Hematopoietic multipotent progenitor cell (in vitro differentiated cells): ENCODE measurements at places on chromosomes 6 and 20.

GRCh38 chr6:161924516-161925116 is 650.8 kb upstream of the AGPAT4 start:
- no peak for DNase-seq

DNA sequence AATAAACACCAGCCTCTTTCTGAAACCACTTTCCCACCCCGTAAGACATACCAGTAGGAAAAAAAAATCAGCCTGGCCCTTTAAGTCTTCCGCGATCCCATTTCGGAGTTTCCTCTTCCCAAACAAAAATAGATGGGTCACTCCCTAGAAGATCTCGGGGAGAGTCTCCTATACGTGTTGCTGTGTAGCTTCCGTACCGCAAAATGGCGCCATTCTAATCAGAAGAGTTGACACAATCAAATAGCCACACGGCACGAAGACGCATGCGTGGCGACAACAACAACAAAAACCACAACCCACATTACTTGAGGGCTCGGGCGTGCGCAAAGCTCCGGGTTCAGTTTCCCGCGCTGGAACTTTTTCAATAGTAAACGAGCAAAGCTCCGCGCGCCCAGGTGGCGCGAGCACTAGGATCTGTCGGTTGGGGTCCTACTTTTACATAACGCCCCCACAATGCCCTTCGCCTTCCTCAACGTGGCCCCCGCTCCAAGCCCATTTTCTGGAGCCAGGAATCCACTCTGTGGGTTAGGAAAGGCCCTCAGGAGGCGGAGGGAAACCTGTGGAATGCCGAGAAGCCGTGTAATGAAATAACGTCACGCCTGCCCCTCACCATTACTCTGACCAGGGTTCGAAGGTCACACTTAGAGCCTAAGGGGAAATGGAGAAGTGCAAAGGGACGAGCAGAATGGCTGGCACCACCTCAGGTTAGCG is at the start of gene GPANK1:
GPANK1 (minus strand) TSS at position 208 of the 711 bp plus-strand sequence. CDS start 519 bp downstream, outside the sequence.
- peak; percentile 84 for DNase-seq

DNA sequence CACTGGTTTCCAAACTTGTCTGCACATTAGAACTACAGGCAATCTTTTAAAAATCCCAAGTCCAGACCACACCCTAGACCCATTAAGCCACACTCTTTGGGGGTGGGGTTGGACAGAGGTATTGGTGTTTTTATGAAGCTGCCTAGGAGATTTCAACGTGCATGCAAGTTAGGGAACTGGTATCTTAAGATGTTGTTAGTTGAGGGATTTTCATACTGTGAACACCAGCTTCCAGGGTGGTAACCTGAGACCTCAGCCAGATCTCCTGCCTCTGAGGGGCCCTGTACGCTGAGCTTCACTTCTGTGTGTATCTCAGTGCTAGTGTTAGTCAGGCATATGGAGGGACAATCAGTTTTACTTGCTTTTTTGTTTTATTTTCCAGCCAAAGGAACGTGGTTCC is 138.0 kb downstream of the UTRN start:
- no peak for DNase-seq

GRCh38 chr6:155498370-155498769 is 42.7 kb upstream of the NOX3 start:
- DNase-seq: no peak

- no peak for DNase-seq
These were observed 105.0 kb downstream of the PRKN start for GRCh38 chr6:162622572-162622971.

DNA sequence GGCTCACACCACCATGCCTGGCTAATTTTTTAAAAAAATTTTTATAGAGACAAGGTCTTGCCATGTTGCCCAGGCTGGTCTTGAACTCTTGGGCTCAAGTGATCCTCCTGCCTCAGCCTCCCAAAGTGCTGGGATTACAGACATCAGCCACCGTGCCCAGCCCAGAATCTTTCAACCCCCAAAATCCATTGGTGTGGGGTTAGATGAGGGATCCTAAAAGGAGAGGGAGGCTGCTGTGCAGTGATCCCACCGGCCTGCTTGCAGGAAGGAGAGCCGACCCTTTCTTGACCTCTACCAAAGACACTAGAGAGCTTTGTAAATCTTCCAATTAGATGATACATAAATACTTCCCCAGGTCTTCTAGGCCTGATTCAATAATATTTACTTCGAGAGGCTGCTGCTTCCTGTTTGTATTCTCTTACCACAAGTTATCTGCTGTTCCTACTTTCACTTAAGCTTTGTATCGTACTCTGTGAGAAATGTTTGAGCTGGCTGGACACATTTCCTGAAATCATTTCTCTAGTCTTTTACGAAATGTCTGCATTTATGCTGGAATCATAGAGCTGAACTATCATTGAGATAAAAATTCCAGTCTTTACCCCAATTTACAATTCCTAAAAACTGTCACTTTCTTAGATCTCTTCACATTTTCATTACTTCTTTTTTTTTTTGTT is 49.3 kb upstream of the IER3 start:
- peak; percentile 52 for DNase-seq

DNA sequence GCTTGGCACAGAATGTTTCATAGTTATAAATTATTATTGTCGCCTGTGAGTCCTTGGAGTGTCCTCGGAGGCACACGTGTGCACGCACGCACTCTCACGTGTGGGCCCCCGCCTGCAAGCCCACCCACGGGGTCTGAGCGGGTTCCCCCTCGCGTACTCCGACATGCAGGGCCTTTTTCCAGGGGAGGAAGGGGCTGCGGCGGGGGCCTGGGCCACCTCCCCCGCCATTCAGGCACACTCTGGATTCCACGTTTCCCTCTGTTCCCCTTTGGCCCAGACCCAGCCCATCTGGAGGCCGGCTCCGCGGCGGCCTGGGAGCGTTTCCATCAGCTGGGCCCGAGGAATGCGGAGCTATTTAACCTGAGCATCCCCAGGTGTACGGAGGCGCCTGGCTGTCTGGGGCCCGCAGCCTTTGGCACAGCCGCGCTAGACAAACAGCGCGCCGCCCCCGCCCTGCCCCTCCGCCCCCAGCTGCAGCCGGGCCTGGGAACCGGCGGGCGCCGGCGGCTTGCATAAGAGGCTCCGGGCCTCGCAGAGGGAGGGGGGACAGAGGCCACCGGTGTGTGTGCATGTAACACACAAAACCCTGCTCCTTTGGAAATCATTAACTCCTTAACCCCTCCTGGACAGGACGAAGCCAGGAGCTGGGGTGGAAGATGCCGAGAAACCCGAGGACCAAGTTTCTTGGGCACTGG is 3.3 kb downstream of the ID1 start:
- peak; percentile 41 for DNase-seq

DNA sequence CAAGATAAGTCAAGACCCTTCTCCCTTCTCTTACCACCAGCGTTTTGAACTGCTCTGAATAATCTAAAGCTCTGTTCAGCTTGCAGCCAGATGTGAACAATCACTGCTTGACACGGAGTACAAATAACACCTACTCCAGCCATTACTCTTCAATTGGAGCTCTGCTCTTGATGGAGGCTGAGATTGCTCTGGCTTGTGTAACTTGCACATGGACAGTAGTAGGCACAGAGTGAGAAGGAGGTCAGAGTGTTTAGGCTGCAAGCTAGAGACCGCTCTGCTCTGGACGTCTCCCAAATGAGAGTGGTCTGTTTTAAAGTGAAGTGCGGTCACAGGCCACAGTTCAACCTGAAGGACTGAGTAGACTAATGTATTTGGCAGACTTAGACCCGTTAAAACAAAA is 158.3 kb downstream of the HDGFL1 start:
- no peak for DNase-seq

GRCh38 chr6:15769511-15770018 is 106.7 kb upstream of the DTNBP1 start:
- DNase-seq: no peak
